WERI-Rb-1 (cell line): ENCODE measurements at places on chromosomes 12 and 14.

DNA sequence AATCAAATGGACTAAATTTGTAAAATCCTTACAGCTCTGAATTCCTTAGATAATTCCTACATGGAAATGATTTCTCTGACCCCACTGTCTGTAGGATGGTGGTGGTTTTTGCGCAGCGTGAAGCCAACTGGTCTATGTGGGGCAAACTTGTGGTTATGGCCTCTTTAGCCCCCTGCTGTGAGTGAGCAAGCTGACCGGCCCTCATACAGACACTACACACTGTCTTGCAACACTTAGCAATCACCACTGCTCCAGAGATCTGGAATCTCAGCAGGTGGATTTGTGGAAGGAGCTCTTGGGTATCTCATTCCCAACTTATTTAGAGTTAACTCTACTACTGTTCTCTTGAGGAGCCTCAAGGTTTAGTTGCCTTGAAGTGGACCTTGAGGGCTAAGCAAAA lies 70.2 kb downstream of the SCN8A start:
- no peak for DNase-seq

DNA sequence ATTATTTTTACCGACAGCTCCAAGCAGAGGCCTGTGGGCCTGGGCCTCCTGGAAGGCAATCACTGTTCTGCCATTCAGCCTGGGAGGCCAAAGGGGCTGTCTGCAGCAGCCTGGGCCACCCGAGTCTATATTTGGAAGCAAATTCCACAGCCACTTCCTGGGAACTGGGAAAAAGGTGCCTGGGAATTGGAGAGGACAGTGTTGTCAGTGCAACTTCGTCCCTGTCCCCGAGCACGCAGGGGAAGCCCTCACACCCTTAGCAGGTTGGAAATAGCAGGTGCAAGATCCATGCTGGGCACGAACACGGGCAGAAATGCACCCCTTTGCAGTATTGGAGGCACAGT lies 9.6 kb upstream of the TBX5 start:
- no peak for DNase-seq

DNA sequence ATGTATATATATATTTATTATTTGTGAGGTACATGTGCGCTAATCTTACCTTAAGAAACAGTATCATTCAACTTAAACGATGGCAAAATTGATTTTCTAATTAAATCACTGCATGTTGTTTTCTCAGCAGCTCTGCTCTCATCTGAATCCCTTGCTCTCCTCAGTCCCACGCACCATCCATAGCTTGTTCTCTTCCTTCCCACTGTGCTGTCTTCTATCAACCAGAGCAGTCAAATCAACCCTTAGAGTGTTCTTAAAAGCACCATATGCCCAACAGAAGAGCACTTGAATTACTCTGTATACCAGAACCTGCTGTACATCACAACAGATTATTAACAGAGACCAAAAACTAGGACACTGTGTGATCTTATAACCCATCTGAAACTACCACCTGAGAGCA lies 209.4 kb upstream of the G2E3 start:
- no peak for DNase-seq

DNA sequence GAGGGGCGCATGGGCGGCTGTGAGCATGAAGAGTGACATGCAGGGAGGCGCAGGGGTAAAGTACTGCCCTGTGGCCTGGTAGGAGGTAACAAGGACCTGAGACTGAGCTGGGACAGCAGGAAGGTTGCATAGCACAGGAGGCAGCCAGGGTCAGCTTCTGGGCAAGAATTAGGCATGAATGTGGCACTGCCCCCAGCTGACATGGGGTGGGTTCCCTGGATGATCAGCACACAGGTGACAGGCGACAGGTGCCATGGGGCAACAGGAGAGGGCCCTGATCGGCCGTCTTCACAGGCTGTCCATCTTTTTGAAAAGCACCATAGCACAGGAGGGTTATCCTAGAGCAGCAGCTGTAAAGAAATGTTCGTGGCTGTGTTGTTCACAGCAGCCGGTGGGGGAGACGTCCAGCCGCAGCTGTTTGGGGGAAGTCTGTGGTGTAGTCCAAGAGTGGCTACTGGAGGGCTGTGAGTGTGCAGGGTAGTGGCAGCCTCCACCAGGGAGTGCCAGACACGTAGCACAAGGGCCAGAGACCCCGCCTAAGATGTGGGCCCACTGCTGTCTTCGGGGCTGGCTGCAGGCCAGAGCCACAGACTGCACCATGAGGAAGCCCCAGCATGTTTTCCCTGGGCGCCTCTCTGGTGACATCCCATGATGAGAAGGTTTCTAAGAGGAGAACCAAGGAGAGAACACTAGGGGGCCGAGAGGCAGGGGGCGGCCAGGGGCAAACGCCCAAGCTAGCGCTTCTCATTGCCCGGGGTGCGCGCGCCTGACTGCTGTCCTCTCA lies 8.4 kb downstream of the CLBA1 start:
- no peak for DNase-seq

GRCh38 chr12:15538881-15539280 lies 216.6 kb downstream of the PTPRO start:
- DNase-seq, result no peak

- no peak for DNase-seq
Measured at GRCh38 chr12:72642706-72643105, 370.5 kb downstream of the TRHDE start.

- no peak for DNase-seq
Measured at GRCh38 chr14:100261621-100262020, 22.7 kb downstream of the YY1 start.

GRCh38 chr12:117501076-117501869 lies 139.8 kb upstream of the NOS1 start:
- DNase-seq, result peak; percentile 34

DNA sequence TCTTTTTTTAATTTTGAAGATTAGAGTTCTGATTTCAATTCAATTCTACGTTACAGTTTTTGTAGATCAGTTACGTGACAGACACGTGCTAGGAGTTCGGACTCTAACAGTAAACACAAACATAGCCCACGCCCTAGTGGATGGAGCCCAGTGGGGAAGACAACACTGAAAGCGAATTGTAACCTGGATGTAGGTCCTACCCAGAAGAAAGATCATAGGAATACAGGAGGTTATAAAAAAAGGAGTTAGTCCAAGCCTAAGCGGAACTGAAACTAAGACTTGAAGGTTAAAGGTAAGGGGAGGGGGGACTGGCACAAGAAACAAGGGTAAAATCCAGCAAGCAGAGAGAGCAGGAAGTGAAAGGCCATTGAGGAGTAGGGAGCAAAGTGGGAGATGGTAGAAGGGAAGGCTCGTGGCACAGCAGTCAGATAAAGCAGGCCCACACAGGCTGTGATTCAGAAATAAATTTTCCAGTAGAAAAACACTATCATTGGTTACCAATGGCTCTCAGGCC lies 15.7 kb upstream of the CRY1 start:
- no peak for DNase-seq

- no peak for DNase-seq
Measured at GRCh38 chr14:45559626-45560025, 306.6 kb upstream of the MIS18BP1 start.

- peak; percentile 64 for DNase-seq
Measured at GRCh38 chr12:2944401-2945047, 14.7 kb upstream of the TEAD4 start.

DNA sequence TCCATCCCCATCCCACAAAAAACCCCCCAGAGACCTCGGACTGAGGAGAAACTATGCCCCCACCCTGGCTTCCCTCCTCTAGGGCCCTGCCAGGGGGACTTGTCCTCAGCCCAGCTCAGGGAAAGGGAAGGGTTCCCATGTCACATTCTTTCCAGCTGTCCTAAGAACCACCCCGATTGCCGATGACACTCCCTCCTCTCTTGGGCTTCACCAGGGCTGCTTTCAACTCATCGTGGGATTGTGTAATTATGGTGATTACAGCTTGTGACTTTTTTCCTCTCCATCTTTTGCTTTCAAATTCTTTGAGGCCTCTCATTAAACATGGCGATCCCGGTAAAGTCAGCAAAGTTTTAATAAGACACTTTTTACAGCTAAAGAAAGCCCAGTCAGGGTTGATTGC lies 344.0 kb downstream of the DPF3 start:
- DNase-seq, result no peak

GRCh38 chr14:86153480-86153879 lies 623.5 kb downstream of the FLRT2 start:
- DNase-seq, result no peak

DNA sequence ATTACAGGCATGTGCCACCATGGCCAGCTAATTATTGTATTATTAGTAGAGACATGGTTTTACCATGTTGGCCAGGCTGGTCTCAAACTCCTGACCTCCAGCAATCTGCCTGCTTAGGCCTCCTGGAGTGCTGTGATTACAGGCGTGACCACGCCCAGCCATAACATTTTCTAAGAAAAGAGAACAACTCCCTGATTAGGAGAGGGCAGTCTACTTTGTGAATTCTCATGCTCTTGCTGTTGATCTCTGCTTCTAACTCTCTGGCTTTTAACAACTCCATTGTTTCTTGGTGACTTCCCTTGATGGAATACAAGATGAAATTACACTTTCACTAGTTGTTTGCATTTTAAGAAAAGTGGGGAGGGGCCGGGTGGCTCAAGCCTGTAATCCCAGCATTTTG lies 33.6 kb downstream of the SSH1 start:
- no peak for DNase-seq

- DNase-seq, result no peak
Measured at GRCh38 chr14:67501670-67502069, 13.1 kb upstream of the TMEM229B start.

DNA sequence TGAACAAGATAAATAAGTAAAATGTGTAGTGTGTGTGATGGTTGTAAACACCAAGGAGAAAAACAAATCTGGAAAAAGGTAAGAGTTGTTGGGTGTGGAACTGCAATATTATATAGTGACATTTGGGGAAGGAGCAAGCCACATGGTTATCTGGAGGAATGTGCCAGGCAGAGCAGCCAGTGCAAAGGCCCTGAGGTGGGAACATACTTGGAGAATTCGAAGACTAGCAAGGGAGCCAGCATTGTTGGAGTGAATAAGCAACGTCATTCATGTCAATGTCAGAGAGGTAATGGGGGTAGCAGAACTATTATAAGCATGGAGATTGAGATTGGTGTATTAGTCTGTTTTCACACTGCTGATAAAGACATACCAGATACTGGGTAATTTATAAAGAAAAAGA lies 241.5 kb upstream of the LHX5 start:
- DNase-seq, result no peak

DNA sequence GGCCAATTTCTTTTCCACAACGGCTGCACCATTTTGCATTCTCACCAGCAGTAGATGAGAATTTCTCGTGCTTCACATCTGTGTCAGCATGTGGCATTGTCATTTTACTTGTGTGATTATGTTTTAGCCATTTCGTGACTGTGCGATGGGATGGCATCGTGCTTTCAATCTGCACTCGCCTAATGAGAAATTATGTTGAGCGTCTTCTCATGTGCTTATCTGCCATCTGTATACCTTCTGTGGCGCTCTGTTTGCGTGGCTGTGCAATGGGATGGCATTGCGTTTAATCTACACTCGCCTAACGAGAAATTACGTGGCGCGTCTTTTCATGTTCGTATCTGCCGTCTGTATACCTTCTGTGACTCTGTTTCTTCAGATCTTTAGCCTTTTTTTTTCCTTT lies 14.9 kb upstream of the GPR132 start:
- DNase-seq, result no peak

DNA sequence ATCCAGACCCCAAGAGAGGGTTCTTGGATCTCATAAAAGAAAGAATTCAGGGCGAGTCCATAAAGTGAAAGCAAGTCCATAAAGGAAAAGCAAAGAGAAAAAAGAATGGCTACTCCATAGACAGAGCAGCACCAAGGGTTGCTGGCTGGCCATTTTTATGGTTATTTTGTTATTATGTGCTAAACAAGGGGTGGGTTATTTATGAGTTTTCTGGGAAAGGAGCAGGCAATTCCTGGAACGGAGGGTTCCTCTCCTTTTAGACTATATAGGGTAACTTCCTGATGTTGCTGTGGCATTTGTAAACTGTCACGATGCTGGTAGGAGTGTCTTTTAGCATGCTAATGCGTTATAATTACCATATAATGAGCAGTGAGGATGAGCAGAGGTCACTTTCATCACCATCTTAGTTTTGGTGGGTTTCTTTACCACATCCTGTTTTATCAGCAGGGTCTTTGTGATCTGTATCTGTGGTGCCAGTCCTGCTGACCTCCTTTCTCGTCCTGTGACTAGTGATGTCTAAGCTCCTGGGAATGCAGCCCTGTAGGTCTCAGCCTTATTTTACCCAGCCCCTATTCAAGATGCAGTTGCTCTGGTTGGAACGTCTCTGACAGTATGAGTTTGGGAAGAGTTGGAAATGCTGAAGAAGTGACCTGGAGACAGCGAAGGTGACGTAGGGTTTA lies 100.5 kb downstream of the ZNF664 start:
- DNase-seq, result no peak

DNA sequence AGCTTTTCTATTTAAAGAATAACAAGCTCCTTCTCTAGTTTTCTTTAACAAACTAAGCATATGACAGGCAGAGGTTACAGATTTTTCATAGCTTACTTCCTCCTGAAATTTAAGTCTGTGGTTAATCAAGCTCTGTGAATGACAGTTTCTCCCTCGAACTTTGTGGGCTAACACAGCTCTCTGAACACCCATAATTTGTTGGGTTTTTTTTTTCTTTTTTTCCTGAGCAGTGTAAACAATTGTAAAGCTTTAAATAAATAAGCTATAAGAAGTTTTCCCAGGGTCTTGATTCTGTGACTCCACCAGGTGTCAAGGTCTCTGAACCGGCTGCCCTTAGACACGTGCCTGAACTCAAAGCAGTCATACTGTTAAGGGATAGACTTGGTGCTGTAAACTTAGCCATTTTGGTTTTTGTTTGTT lies 128.1 kb upstream of the AMIGO2 start:
- no peak for DNase-seq

- peak; percentile 47 for DNase-seq
Measured at GRCh38 chr12:111304642-111305071, 64.2 kb downstream of the PHETA1 start.

DNA sequence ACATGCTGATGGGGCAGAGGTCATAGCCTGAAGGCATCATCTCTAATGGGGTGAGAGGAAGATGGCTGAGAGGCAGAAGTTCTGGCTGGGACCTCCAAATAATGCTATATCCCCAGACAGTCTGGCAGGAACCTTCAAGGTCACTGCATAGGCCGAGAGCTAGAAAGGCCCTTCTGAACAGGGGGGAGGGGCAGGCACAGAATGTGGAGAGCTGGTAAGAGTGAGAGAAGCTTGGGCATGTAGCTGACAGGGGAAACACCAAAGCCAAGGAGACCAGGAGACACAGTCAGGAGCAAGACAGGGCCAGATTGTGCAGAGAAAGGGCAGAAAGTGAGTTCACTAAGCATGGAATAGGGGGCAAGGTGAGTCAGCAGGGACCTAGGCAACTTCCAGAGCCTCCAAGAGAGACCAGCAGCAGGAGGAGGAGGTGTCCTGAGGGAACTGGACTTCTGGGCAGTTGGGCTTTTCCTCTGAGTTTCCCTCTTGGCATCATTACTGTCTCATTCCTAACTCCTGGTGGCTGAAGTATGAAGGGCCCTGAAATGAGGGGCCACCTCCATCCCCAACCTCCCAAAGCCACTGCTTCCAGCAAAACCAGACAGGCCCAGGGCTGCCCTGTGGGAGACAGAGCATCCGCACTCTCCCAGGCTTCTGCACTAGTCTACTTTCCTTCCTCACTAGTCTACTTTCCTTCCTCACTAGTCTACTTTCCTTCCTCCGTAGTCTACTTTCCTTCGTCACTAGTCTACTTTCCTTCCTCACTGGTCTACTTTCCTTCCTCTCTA lies 17.1 kb downstream of the ANO2 start:
- no peak for DNase-seq
